Stimulated activated CD4-positive, alpha-beta T cell treated with anti-CD3 and anti-CD28 coated beads, TNF-alpha, amount 100 ng/mL, for 4 hours (primary cell): ENCODE measurements at places on chromosomes 6 and 20.

DNA sequence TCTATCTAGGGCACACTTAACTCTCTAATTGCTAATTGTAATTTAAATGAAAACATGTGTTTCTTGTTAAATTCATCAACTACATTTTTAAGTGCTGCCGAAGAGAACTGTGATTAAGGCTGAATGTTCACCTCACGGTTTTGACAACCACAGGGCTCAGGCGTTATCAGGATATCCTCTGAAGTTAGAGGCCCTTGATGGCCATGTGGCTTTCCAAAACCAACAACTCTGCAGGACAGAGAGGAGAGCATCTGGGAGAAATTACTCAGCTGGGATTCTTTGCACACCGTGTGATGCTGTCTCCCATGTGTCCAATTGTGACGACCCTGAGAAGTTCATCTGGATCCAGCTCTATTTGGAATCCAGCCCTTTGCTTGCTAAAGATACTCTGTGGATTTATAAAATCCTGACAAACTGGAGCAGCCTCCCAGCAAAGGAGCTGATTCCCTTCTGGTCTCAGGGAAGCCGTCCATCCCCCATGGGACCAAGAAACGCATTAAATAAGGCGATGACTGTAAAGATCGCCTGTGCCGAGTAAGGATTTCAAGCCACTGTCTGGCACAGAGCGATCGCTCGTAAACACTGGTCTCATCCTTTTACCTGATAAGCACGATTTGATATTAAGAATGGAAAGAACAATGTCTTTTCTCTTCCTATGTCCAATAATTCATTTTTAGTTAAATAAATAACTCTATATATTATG lies 401.1 kb downstream of the CD83 start:
- no peak for DNase-seq

DNA sequence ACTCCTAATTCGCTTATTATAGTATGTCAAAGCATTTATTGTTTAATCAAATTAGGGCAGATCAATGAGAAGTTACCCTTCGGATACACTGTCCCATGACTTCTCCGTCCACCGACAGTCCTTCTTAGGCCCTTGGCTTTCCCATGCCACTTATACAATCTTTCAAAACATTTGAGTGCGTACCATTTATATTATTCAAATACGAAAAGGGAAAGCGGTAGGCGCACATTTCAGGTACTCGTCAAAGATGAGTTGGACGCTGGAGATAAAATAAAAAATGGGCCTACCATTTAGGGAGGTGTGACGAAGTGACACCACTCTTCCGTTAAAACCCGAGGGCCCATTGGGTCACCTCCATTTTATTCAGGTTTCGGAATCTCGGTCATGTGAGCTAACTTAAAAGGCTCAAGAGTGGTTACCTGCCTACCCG lies 542 bp upstream of the AFG1L start:
- DNase-seq: no peak

- DNase-seq: no peak
These were observed 327.7 kb downstream of the CDC5L start for GRCh38 chr6:44715188-44715587.

DNA sequence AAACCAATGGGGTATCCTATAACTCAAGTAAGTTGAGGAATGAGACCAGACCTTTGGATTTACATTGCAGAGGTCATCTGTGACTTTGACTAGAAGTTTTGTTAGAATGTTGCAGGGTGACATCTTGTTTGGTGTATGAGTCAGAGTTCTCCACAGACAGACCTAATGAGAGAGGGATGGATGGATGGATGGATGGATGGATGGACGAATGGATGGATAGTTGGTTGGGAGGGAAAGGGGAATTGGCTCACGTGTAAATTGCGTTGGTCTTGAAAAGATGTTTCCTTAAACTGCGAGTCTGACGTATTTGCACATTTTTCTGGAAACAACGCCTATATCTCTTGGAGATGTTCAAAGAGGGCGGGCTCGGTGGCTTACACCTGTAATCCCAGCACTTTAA lies 1.0 kb upstream of the MTRES1 start:
- no peak for DNase-seq

GRCh38 chr6:152499931-152500330 lies 137.2 kb downstream of the SYNE1 start:
- no peak for DNase-seq

DNA sequence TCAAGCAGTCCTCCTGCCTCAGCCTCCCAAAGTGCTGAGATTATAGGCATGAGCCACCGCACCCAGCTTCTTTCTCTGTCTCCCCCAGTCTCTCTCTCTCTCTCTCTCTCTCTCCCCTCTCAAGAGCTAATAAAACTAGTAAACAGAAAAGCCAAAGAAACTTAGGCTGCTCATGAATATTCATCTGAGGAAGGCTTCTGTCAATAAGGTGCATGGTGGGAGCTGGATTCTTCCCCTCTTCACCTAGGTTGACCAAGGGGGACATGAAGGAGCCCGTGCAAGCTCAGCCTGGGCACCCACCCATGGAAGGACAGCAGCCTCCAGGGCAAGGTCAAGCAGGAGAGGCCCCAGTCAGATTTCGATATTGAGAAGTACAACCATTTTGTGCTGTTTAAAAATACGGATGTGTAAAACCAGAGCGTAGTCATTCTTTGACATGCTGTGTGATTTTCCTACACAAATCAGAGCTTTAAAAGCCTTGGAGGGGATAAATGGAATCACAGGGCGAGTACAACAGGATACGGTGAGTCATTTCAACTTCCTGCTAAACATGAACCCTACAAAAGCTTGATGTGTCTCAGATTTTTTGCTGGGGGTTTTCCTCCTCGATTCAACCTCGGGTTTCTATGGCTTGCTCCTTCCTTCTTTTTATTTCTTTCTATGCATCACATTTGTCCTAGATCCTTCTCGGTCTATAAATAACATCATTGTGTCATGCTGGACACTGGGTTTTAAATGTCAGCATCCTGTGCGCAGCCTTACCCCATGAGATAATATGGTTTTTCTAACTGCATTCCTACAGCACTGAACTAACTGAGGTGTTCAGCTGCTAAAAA lies 368.9 kb upstream of the JARID2 start:
- no peak for DNase-seq

- no peak for DNase-seq
These were observed 332.0 kb downstream of the HAO1 start for GRCh38 chr20:7608250-7608649.

DNA sequence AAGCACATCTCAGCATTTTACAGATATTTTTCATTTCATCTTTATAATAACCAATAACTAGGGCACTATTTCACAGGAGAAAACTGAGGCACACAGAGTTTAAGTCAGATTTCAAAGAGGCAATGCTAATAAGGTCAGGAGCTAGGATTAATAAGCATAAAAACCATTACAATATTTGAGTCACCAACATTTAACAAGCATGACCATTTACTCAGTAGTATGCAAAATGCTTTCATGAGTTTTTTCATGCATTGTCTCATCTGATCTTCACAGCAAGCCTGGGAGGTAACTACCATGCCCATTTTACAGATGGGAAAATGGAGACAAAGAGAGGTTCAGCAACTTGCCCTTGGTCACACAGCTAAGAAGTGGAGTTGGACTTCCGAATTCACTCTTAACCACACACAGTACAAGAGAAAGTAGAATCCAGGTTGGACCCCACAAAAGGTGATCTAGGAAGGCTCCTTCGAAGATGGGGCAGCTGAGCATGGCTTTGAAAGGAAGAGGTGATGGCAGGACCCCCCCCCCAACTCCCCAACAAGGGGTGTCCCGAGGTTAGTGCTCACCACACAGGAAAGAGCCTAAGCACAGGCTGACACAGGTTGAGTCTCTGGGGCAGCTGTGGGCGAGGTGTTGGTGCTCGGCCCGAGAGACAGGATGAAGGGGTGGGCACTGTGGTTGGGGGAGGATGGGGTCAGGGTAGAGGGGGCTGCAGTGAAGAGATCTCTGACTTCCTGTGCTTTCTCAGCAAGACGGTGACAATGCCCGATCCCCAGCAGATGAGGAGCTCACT lies 108.8 kb downstream of the PREX1 start:
- no peak for DNase-seq

DNA sequence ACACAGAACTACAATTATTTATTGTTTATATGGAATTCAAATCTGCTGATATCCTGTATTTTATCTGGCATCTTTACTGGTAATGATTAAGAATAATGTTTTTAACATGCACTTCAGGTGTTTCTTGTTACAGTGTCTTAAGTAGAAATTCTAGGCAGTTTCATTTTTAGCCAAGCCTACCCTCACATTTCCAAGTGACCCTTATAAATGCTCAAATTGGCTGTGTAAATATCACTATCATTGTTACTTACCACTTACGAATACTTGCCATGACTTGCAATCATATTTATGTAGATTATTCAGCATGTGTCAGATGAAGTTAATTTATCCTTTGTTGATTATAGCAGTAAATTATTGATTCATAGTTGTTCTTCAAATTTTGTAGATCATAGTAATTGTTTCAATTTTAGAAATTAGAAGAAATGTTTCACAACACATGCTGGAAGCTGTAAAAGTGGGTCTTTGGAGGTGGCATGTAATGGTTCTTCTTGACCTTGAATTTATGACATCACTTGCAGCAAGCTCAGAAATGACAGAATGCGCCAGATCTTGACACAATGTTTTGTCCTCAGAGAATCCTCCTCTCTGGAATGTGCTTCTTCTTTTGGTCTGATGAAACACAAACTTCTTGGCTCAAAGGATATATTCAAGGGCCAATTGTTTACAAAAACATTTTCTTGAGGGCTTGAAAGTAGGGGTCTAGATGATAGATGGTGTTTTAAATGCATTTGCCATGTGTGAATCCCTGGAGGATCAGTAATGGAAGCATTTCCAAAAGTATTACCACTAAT lies 471.8 kb downstream of the COL12A1 start:
- no peak for DNase-seq

DNA sequence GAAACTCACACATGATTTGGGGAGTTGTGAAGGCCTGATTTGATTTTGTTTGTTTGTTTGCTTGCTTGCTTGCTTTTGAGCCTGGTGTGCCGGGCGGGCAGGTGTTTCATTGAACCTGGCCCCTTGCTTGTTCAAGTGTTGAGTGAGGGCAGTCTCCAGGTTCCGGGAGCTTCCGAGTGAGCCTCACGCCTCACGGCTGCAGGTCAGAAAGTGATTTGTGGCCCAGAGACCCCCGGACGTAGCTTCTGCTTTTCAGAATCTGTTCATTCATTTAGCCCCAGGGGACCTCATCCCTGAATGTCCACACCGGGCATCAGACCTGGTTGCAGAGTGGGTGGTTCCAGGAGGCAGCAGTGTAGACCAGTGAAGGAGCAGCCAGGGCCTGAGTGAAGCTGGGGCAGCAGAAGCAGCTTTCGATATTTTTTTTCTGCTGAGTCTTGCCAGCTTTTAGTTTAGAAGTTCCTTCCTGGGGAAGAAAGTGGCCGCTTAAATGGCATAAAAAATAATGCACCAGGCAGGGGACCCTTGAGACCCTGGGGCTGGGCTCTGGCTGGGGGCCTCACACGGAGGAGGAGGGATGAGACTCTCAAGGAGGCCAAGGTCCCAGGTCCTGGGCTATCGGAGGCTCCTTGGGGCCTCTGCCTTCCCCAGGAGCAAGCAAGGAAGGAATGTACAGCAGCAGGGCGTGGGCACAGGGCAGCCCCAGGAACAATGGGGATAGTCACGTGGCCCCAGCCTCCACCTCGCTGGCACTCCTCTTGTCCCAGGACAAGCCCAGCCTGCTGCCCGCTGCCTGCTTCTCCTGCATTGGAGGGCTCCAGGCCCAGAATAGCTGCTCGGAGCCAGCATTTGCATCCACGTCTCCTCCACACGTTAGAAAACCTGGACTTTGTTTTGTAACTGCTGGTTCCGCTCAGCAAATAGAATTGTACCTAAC lies 89.2 kb upstream of the BHLHE23 start:
- DNase-seq: no peak

DNA sequence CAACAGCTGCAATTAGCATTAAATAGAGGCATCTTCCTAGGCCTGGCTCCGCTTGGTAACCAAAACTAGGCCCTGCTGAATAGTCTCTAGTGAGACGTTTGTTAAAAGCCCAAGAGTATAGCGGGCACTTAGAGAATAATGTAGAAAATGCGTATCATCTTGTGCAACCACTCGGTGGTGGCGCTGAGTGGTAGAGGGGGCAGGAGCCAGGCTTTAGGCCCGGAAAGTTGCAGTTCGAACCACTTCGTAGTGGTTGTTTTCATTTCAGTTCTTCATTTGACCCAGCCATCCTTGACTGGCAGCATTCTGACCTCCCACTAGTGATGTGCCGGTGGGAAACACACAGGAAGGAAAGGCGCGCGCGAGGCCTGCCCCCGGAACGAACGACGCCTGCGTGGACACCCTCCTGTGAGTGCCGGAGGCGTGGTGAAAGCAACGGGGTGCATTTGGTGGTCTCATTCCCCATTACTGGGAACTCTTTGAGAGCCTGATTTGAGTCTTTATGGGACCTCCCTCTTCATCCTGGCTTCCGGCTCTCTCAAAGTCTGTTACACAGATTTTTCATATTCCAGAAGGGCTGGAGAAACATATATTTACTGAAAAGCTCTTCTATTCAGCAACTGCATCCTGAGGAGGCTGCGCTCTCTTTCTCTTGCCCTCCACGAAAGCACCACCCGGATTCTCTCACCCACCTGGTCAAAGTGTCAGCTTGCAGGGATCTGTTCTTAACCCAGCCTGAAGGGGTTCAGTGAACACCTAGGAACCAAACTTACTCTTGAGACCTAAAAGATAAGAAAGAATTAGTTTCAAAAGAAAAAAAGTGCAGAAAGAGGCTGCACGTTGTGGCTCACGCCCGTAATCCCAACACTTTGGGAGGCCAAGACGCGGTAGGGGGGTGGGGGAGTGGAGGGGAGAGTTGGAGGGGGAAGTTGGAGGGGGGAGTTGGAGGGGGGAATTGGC lies 18.2 kb downstream of the GPX5 start:
- no peak for DNase-seq

DNA sequence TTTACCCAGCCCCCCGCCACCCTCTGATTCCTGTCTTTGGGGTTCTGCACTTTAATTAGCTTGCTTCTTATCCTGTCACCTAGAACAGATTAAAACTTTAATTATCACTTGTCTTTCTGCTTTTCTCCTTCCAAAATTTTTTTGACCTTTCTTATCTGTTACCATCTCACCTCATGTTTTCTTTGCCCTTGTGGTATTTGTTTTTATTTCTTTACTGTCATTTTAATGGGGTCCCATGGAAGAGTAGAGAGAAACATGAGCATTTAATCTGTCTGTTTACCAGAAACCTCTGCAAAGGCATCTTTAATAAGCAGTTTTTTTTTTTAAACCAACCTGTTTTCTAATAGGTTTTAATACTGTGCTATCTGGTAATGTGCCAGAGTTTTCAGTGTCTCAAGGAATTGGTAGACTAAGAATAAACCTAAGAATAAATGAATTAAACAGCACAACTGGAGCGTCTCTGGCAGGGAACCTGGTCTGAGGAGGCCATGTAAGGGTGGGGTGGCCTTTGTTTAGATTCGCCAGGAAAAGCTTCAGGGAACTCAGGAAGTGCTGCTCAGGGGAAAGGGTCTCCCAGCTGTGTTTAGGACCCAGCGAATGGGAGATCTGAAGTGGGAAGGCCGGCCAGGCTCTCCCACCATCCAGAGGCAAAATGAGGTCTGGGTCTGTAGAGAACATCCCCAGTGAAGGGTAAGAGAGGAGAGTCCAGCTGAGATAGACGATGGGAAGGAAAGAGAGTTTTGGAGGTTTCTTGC lies 69.8 kb downstream of the ARID1B start:
- no peak for DNase-seq

GRCh38 chr6:11208267-11208666 lies 24.2 kb downstream of the NEDD9 start:
- DNase-seq: no peak
